ENCODE measurements at places on chromosomes 5 and 9.

- DNase-seq = no peak
These were observed 150.4 kb downstream of the DCP2 start for GRCh38 chr5:113127021-113127420.

- no peak for DNase-seq
These were observed 290.7 kb upstream of the IL12B start for GRCh38 chr5:159620853-159621540.

GRCh38 chr9:129517006-129517405, 103.9 kb downstream of the C9orf50 start:
- no peak for DNase-seq

DNA sequence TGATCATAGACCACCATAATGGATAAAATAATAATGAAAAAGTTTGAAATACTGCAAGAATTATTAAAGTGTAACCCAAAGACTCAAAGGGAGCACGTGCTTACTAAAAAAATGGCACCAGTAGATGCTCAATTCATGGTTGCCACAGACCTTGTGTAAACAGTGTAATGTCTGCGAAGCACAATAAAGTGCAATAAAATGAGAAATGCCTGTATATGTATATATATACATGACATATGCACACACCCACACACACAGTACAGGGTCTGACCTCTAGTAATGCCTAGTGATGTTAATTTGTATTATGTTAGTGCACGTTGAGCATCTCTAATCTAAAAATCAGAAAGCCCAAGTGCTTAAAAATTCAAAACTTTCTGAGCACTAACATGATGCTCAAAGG, 52.3 kb downstream of the FBXO38 start:
- DNase-seq = no peak
